ENCODE measurements at places on chromosomes 5 and 9.

GRCh38 chr9:71760901-71761300 lies 7.4 kb downstream of the CEMIP2 start:
- DNase-seq: no peak

GRCh38 chr5:72012906-72013305 lies 94.4 kb upstream of the MAP1B start:
- no peak for DNase-seq

GRCh38 chr5:150723845-150724244 lies 23.0 kb upstream of the RBM22 start:
- DNase-seq: no peak

- no peak for DNase-seq
Measured at GRCh38 chr5:134177369-134178095, 782 bp upstream of the SKP1 start.

- no peak for DNase-seq
Measured at GRCh38 chr5:150836703-150837102, 9.6 kb upstream of the IRGM start.

DNA sequence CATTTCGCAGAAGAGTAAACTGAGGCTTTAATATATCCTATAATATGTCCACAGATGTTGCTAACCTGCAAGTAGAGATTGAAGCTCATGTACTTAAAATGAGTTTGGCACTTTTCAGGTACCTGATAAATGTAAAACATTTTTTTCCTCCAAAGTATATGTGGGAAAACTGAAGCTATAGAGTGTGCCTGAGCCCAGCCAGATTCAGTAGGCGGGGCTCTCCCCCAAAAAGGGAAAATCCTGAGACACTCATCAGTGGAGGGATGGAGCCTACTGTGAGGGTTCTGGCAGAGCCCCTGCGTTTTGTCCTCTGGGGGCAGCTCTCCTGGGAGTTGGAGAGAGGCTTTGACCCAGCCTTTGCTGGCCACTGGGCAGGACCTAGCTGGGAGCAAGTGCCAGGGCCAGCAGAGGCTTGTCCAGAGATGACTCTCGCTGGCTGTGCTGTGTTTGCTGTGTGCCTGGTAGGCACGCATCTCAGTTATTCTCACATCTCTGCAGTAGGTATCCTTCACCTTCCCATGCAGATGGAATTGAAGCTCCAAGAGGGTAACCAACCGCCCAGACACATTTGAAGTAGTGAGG lies 81.1 kb upstream of the SPRY4 start:
- no peak for DNase-seq

GRCh38 chr5:62477801-62478200 lies 65.2 kb downstream of the IPO11 start:
- DNase-seq: no peak

DNA sequence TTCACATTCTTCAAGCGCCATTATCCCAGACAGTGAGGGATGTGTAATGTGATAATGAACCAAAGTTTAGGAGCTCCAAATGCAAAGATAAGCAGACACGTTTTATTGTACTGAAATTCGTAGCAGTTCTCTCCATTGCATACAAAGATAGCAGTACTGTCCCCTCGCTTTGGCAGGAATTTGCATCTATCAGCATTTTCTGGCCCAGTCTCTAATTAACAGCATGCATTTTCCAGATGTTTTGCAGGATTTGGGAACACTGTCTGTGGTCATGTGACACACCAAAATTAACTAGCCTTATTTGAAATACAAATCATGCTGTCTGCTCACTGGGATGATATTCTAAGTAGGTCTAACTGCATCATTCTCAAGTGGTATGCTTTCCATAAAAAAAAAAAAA lies 235.9 kb upstream of the TRPM3 start:
- DNase-seq: no peak

GRCh38 chr9:9961934-9962333 lies 650.9 kb downstream of the PTPRD start:
- DNase-seq: no peak

DNA sequence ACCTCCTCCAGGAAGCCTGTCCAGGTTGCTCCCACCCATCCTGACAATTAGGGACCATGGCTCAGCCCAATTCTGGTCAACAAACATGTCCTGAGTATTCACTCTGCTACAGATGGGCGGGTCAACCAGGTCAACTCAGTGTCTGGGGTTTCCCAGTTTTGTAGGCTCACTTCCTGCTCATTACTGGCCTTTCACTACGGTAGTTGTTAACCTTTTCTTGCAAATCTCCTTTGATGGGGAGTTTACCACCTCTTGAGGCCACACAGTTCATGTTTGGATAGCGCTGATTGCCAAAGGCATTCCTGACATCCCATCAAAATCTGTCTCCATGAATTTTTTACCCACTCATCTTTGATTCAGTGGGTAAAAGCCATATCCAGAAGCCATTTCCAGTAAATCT lies 13.8 kb downstream of the TMEM8B start:
- no peak for DNase-seq

DNA sequence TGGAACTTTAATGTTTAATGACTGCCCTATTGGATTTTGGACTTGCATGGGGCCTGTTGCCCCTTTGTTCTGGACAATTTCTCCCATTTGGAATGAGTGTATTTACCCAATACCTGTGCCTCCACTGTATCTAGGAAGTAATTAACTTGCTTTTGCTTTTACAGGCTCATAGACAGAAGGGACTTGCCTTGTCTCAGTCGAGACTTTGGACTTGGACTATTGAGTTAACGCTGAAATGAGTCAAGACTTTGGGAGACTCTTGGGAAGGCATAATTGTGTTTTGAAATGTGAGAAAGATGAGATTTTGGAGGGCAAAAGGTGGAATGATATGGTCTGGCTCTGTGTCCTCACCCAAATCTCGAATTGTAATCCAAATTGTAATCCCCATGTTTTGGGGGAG lies 368.2 kb downstream of the PDE4D start:
- DNase-seq: no peak

DNA sequence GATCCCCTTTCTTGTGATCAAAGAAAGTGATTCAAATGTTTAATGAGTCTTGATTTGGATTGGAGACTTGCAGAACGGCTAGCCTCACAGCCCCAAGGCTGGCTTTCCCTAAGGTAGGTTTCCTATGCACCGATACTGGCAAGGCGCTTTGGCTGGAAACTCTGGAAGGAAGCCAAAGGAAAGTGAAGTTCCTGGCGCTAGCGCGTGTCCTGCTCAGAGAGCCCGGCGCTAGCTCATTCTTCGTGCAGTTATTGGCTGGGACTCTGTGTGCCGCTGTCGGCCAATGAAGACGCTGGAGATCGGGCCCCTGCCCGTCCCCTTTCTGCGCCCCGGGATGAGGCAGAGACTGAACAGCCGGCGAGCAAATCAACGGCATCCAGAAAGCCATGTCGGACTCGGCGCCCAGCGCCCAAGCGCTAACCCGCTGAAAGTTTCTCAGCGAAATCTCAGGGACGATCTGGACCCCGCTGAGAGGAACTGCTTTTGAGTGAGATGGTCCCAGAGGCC lies at the start of gene PCDHGC3:
TSS of gene PCDHGC3 (plus strand) at position 342 of the 507 bp plus-strand sequence. CDS start at position 493, 151 bp downstream.
- no peak for DNase-seq

DNA sequence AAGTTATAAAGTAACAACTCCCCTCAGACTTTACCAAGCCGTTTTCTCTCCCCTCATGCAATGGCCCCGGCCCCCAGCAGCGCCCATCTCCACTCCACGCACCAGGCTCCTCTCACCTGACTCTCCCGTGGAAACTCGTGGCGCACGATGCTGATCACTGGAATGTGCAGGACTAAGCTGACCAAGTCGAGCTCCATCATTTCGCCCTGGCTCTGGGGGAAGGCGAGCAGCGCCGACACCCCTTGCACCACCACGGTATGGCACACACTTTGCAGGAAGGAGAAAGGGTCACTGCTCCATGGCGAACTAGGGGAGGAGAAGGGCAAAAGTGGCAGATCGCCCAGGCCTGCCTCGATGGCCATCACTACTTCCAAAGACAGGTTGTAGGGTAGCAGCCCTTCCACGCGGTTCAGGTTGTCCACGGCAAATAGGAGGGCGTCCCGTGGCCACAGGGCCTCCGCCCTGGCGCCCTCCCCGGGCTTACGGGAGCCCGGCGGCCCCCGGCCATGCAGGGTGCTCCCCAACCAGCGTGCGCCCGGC lies 1.2 kb downstream of the GRIN3A start:
- no peak for DNase-seq

GRCh38 chr5:87246061-87246460 lies 21.6 kb upstream of the RASA1 start:
- DNase-seq: no peak

GRCh38 chr5:56612353-56612752 lies 203.0 kb upstream of the MAP3K1 start:
- no peak for DNase-seq

DNA sequence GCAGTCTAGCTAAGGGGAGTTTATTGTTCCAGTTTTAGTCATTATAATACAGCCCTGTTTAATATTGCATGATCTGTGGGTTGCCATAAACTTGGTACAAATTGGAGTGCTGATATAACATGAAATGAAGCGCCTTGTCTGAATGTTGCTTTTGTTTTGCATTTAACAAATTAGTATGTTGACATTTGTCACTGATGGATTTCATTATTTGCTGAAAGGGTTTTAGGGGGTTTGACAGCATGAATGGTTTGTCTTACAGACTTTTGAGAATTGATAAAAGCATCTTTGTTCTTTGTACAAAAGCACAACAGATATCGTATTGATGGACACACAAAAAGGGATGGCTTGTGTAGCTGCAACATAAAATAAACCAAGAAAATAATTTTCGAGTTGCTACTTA lies 178.3 kb downstream of the AOPEP start:
- DNase-seq: no peak

DNA sequence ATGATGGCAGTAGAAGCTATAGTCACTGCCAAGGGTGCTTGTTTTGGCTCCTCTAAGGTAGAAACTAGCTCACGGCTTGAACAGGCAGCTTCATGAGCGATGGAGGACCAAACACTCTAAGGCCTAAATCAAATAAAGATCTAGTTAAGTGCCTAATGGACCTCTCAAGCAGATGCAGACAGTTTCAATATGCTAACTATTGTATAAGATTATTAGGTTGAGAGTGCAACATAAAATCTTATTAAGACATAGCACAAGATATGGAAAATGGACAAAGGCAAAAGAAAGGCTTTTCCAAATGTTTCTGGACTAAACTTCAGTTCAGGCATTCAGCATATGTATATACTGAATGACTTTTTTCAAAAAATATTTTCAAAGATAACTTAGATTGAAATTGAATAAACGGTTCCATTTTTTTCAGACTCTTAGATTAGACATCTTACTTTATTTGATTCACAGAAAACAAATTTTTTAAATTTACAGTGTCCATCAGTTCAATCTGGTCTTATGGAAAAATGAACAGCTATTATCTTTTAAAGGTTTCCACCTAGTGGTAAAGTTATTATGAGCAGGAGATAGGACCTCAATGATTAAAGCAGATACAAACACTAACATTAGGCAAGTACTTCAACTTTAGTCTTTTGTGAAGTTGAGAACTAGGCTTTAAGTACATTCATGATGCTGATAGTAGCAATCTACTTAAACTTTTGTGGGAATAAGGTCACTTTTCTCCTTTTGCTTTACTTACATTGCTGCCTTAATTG lies 1167.7 kb downstream of the MAT2B start:
- DNase-seq: no peak

DNA sequence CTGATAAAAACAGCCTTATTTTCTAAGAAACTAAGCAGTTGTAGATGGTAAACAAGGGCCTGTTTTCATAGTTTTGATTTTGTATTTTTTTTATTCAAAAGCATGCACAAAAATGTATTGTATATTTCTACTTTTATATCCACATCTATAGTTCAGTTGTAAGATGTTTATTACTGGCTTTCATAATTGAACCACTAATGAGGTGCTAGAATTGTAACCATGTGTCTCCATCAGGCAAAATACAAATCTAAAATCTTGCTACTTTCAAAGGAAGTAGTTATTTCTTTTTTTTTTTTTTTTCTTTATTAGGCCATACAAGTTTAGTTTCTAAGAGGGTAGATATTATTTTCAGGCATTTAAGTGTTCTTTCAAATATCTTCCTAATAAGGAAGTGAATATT lies 1755.0 kb downstream of the MAT2B start:
- DNase-seq: no peak

DNA sequence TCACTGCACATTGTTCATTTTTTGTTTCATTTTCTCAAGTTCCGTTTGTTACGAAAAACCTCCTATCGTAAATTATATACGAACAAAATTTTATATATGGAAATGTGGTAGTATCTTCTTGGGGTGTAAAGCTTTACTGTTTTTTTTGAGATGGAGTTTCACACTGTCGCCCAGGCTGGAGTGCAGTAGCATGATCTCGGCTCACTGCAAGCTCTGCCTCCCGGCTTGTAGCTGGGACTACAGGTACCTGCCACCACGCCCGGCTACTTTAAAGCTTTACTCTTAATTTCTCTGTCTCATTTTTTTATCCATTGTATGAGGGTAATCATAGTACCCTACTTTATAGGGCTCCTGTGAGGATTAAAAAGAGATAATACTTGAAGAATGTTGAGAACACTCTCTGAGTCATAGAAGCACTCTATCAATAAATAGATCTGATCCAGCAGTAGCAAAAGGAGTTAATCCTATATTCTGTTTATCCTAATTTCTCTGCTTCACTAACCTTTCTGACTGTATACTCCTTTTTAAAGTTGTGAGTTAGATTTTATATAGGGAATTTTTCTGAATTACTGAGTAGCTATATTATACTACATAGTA lies 5.6 kb upstream of the LRRC70 start:
- DNase-seq: no peak

- no peak for DNase-seq
Measured at GRCh38 chr5:148837383-148837782, 11.0 kb downstream of the ADRB2 start.

- no peak for DNase-seq
Measured at GRCh38 chr5:113263545-113263944, 171.2 kb downstream of the TSSK1B start.

DNA sequence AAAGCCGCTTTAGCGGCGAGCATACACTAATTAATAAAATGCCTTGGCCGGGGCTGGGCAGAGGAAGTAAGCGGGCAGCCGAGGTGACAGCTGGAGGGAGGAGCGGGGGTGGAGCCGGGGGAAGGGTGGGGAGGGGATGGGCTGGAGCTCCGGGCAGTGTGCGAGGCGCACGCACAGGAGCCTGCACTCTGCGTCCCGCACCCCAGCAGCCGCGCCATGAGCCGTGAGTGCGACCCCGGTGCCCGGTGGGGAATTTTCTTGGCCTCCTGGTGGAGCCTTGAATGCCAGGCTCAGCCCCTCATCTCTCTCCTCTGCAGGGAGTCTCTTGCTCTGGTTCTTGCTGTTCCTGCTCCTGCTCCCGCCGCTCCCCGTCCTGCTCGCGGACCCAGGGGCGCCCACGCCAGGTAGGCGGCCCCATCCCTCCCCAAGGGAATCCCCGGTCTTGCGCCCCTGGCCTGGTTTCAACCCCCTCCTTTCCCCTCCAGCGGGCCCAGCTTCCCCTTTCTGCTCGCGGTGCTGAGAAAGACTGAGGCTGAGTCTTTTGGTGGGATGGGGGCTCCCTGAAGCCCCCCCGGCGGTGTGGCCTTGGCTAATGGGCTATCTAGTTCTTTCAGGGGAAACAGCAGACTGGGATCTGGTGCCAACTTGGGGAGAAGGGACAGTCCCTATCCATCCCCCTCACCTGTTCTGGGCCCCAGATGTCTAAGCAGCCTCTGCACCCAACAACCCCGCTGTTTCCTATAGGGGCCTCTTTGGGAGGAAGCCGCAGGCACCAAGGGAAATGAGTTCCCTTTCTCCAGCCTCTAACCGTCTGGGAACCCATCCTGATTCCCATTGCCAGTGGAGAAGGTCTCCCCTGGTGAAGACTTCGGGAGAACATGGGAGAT lies at the start of gene PTGS1:
TSS of gene PTGS1 (plus strand) at position 156 of the 887 bp plus-strand sequence. CDS start at position 217, 61 bp downstream.
- no peak for DNase-seq

Measured in activated CD8-positive, alpha-beta memory T cell treated with anti-CD3 and anti-CD28 coated beads for 1 hour (primary cell).